ENCODE measurements at places on chromosomes 5 and 9.

GRCh38 chr9:18350995-18351595 lies 122.9 kb upstream of the ADAMTSL1 start:
- DNase-seq, result no peak

DNA sequence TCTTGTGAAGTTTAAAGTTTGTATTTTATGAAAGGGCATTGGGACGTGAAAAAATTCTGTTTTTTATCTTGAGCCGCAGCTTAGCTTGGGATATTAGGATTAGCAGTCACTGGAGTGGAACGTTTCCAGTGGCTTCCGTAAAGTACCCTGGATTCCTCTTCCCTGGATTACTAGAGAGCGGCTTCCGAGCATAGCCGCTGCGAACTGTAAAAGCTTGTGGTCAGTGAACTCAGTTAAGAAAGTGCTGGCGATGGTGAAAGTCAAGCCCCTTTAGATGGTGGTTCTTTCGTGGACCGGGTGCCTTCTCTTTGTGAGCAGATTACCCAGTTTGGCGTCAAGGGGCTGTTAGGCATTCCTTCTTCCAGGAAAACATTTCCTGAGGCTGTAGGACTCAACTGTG lies 168.1 kb downstream of the KDM4C start:
- DNase-seq, result no peak

DNA sequence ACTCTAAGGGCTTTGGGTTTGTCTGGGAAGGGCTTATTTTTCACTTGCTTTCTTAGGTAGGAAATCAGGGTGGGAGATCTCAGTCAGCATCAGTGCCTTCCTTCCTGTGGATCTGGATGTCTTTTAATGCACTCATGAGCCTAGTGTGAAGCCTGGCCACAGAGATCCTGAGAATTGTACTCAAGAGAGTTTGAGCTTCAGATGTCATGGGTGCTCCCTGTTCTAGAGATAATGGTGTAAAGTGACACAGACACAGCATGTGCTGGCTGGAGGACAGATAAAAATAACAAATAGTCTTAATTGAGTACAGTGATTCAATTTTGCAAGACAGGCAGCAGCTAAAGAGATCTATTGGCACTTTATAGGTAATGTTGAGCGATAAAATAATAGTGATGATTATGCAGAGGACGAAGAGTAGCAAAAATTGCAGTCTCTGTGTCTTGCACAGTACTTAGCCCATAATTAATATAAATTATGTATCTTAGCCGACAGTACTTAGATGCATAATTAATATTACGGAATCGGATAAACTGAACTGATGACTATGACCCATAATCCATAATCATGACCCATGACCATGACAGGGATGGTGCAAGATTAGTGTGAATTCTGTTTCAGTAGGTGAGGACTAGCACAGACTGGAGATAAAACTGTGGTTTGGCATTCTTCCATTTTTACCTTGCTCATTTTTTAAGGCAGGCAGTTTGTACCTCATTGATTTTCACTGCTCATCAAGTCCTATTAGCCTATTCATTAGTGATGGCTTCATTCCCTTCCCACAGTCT lies 408.7 kb upstream of the PIK3R1 start:
- no peak for DNase-seq

DNA sequence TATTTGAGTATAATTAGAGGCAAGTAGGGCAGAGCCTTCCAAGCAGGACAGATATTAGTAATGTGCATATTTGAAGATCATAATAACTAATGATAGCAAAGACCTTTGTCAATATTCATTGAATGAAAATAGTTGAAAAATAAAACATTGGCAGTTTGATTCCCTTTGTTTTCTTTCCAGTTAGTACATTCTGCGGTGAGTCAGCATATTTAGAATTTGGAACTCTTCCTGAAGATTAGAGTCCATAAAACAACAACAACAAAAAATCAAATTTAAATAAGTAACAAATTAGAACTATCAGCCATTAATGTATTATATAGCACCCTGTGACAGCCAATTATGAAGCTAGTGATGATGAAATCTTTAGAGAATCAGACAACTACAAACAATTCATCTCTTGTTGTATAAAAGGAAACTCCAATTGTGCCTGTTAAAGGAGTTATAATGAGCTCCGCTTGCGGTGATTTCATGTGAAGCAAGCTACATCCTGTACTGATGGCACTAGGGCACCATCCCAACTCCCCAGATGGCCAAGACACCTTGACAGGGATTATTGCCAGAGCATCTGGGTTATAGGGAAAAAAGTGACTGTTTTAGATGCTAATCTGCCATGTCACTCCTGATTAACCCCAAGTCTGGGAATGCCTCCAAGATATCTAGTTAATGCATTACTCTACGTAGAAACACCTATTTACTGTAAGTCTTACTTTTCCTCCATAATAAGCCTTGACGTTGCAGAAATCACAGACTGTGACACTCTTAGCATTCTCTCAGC lies 6.8 kb downstream of the IFNA8 start:
- DNase-seq, result no peak

- no peak for DNase-seq
Measured at GRCh38 chr5:149635394-149635793, 54.1 kb downstream of the ARHGEF37 start.

GRCh38 chr5:882253-883183 lies 10.1 kb downstream of the BRD9 start:
- no peak for DNase-seq

- no peak for DNase-seq
Measured at GRCh38 chr5:89293810-89294209, 410.8 kb upstream of the MEF2C start.

- DNase-seq, result no peak
Measured at GRCh38 chr5:91301106-91301846, 81.8 kb downstream of the ARRDC3 start.

All from activated CD8-positive, alpha-beta memory T cell treated with anti-CD3 and anti-CD28 coated beads for 48 hours (primary cell).